Activated T-cell treated with anti-CD3 and anti-CD28 coated beads, Interleukin-2, amount 50 U/mL, for 48 hours (primary cell): ENCODE measurements at places on chromosomes 16 and 17.

DNA sequence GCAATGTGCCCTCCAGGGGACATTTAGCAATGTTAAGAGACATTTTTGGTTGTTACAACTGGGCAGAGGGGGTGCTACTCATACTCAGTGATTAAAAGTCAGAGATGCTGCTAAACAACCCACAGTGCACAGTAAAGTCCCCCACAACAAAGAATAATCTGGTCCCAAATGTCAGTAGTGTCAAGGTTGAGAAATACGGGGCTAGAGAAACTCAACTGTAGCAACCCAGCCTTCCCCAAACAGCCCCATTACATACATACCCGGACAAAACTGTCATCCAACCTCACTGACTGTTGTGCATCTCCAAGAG is 20.4 kb downstream of the DNAJC7 start:
- DNase-seq: no peak

GRCh38 chr16:2865651-2866050 is 7.7 kb upstream of the PRSS22 start:
- DNase-seq: no peak

- no peak for DNase-seq
Observed at GRCh38 chr16:67707790-67708189, 11.3 kb downstream of the GFOD2 start.

DNA sequence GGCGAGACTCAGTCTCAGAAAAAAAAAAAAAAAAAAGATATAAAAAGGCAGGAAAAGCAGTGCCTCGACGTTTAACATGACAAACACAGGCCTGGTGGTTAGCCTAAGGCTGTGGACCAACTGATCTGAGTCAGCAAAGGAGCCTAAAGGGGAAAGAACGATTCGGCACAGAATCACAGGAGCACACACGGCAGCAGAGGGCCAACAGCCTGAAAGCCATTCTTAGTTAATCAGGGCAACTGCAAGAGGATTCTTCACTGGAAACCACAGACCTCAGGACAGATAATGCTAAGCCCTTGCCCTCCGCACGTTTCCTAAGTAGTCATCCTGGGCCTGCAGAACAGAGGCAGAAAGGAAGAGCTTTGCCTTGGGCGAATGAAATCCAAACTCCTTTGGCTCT is 14.7 kb downstream of the TMEM11 start:
- DNase-seq: no peak

GRCh38 chr16:86824751-86825296 is 246.5 kb downstream of the FOXL1 start:
- DNase-seq: no peak

DNA sequence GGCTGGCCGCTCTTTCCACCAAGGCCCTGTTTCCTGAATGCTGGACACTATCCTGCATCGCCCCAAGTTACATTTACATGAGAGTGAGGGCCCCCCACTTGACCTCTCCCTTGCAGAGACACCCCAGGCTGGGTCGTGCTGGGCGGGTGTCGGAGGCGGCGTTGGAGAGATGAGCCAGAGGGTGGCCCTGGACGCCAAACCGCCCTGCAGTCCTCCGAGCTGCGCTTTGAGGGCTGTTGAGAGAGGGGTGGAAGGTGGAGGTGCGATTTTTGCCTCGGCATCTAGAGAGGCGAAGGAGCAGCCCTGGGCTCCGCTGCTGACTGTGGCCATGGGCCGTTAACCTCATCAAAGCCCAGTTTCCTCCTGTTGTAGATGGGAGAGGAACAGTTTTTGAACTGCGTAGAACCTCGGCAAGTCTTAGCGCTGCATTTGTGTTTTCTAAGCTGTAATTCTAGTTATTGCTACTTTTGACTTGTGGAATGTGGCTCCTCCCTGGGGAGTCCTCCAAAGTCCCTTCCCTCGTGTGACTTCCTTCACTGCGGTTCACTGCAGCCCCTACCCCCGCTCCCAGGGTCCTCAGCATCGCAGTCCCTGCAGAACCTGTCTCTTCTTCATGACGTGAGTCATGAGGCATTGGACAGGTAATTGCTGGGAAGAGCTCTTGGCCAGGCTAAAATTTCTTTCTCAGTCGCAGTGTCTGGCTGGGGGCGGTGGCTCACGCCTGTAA is 986 bp upstream of the ELOB start:
- DNase-seq: no peak

- no peak for DNase-seq
Observed at GRCh38 chr17:68565661-68566441, 35.3 kb downstream of the FAM20A start.
